Left lung (tissue), 14 donors: ENCODE measurements at places on chromosomes 12 and 14. TPM values are rescaled to one million over a fixed set of nuclear protein-coding genes. Genes with fewer than 3 reads are reported as not detected.

DNA sequence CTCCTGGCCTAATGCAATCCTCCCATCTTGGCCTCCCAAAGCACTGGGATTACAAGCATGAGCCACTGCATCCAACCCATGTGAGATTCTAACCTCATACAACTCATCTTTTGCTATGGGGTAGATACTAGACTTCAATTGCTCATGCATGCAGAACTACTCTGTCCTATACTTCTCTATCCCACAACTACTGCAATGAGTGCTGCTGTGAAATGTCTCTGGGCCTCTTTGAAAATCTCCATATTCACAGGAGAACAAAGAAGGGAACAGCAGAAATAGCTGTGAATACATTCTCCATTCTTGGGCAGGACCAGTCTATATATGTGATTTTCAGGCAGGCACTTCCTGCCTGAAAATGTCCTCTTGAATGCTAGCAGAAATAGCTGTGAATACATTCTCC is 220.7 kb upstream of the GRIP1 start:
- H3K27ac ChIP-seq = no peak overlapping the region
- peaks cover 6% of the 10 kb centered on the region for H3K4me1 ChIP-seq
- no peak overlapping the region for H3K4me3 ChIP-seq
- no peak for DNase-seq
- H3K27me3 ChIP-seq = no peaks in the 10 kb centered on the region
- H3K36me3 ChIP-seq = no peaks in the 10 kb centered on the region

DNA sequence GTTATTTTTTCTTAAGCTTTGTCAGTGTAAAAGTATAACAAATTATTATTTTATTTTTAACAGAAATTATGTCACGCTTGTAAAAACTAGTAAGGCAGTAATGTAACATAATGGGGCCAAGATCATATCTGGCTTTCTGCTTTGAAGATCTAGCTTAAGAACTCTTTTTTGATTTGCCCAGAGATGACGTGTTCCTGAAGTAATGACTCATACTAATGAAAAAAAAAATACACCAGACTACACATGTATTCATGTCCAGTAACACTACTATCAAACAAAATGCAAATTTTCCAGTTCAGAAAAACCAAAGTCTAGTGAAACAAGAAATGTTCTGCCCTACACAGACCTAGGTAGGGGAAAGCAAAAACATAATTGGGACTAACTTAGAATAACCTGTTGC is 432.2 kb upstream of the ATXN7L3B start:
- DNase-seq = no peak
- H3K27ac ChIP-seq = no peak overlapping the region
- no peaks in the 10 kb centered on the region for H3K36me3 ChIP-seq
- H3K4me3 ChIP-seq = no peak overlapping the region

- no peaks in the 10 kb centered on the region for H3K36me3 ChIP-seq
- no peak overlapping the region for H3K4me3 ChIP-seq
- H3K4me1 ChIP-seq = no peaks in the 10 kb centered on the region
- H3K27me3 ChIP-seq = no peaks in the 10 kb centered on the region
- H3K27ac ChIP-seq = no peak overlapping the region
Measured at GRCh38 chr12:84117190-84117589, 795.4 kb downstream of the SLC6A15 start.

GRCh38 chr14:72946491-72946890 is 20.2 kb downstream of the DCAF4 start:
- no peak overlapping the region for H3K27ac ChIP-seq
- no peaks in the 10 kb centered on the region for H3K36me3 ChIP-seq
- H3K27me3 ChIP-seq = no peaks in the 10 kb centered on the region
- no peaks in the 10 kb centered on the region for H3K4me1 ChIP-seq
- no peak for DNase-seq
- H3K4me3 ChIP-seq = no peak overlapping the region

Gene MON2
- total RNA-seq = 58.5 TPM

Gene CCDC177
- total RNA-seq = not detected

Gene ABHD12B
- total RNA-seq = not detected

Gene PRPH
- not detected for total RNA-seq
